ENCODE measurements at places on chromosomes 13 and 19. TPM values are rescaled to one million over a fixed set of nuclear protein-coding genes. Genes with fewer than 3 reads are reported as not detected.

DNA sequence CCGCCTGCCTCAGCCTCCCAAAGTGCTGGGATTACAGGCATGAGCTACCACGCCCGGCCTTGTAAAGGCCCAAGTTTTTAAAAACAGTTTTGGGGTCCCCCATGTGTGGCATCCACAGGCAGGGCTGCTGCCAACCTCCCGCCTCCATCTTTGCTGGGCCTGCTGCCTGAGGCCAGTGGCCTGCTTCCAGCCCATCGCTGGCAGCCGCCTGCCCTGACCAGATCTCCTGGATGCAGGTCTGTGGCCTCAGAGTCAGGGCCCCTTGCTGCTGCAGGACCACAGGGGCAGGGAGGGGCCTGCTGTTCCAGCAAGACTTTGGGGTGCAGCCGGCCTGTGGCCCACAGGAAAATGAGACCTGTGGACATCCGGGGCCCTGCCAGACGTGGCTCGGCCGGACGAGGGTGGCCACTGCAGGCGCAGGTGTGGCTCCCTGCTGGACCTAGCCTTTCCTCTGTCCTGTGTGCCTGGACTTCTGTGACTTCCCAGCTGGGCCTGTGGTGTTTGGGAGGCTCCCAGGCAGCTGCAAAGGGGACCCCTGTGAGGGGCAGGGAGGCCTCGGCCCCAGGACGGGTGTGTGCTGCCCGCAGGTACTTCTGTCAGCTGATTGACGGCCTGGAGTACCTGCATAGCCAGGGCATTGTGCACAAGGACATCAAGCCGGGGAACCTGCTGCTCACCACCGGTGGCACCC lies 14.4 kb downstream of the STK11 start:
- DNase-seq = no peak

GRCh38 chr13:24863748-24864540 lies 100.0 kb downstream of the RNF17 start:
- DNase-seq = no peak

DNA sequence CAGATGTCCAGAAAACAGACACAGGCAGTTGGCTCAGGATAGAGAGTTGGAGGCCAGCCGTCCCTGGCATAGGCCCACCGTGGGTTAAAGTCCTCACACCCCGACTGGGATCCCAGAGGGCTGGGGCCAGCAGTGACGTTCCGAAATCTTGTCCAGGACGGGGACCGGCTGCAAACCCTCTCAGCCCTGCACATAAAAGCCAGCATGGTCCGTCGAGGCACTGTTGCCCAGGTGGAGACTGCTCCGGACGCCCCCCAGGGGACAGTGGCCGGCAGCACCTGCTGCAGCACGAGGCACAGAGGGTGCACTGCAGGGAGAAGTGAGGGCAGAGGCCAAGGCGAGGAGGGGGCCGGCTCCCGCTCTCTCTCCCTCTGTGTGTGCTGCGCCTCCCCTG lies 4.3 kb upstream of the IFNL2 start:
- DNase-seq = no peak

GRCh38 chr19:42022616-42023015 lies 28.6 kb upstream of the ATP1A3 start:
- no peak for DNase-seq

The STARD13 gene
- 13.8 TPM for total RNA-seq

DNA sequence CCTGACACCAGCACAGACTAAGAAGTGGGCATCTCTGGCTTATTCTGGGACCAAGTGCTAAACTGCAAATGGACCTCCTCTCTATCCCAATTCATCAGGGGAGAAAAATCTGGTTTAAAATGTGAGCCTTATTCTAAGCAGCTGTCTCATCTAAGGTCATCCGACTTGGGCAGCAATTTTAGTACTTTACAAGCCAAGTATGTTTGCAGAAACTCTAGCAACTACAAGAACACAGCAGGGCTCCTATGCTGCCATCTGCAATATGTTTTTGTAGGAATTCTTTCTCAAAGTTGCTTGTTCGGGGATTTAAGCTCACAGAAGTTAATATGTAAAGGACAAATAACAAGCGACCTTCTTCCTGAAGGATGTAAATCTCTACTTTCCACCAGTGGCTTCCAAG lies 113.1 kb downstream of the FOXO1 start:
- DNase-seq = no peak

The NCR1 gene
- total RNA-seq = not detected
